Cardiac muscle cell (in vitro differentiated cells and primary cell): ENCODE measurements at places on chromosomes 2 and 18. TPM values are rescaled to one million over a fixed set of nuclear protein-coding genes. Genes with fewer than 3 reads are reported as not detected.

COL6A3 gene
- polyA plus RNA-seq, result 0.24 and 1.3 TPM in 2 replicates

DYNAP gene
- polyA plus RNA-seq, result not detected in 2 replicates

IL1RN gene
- polyA plus RNA-seq, result not detected in 2 replicates

HTR2B gene
- 0.41 TPM in 1 of 2 replicates, not detected in the other for polyA plus RNA-seq

LYPD6 gene
- polyA plus RNA-seq, result 5.8 and 7.4 TPM in 2 replicates

G6PC2 gene
- not detected in 2 replicates for polyA plus RNA-seq

GAD1 gene
- 0.39 TPM in 1 of 2 replicates, not detected in the other for polyA plus RNA-seq

- no peak for DNase-seq
Measured at GRCh38 chr2:228655331-228655730, 473.8 kb upstream of the SPHKAP start.

DNA sequence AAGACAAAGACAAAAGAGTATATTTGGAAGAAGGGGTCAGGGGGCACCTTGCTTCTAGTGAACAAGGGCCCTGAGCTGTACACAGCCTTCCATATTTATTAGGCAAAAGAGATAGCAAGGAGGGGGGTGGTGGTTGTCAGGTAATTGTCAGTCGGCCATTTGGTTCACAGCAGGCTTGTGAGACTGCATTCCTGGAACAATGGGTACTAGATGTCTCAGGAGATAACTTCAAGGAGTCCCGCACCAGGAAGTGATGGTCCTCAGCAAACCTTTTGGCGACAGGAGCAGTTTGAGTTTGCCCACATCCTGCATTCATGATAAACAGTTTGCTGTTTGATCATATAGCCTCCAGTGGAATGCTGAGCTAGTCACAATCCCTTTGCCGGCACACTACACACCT is 376.4 kb upstream of the RAB12 start:
- DNase-seq, result no peak

GRCh38 chr18:55179835-55180234 is 220.6 kb upstream of the CCDC68 start:
- DNase-seq, result peak; percentile 68

- peak; percentile 72 for DNase-seq
Measured at GRCh38 chr2:227106845-227107759, 56.9 kb downstream of the COL4A4 start.

GRCh38 chr2:98747888-98748287 is 17.0 kb upstream of the MGAT4A start:
- no peak for DNase-seq

DNA sequence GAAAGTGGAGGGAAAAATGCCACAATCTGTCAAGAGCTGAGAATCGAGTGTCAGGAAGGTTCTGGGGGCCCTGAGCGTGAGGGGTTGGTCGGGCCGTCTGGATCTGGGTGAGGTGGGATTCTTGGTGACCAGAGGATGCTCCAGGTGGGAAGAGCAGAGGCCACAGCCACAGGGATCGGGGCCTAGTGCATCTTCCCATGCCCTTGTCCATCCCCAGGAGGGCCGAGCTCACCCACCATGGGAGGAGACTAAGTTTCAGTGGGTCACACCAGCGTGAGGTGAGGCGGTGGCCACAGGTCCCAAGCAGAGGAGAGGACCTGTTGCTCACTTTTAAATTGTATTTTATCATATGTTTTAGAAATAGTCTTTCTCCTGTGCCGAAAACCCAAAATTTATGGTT is 70.0 kb downstream of the TMEM18 start:
- no peak for DNase-seq

- no peak for DNase-seq
Measured at GRCh38 chr18:77366067-77366719, 116.5 kb downstream of the GALR1 start.

GRCh38 chr2:233031556-233032500 is 644 bp upstream of the NEU2 start:
- no peak for DNase-seq

DNA sequence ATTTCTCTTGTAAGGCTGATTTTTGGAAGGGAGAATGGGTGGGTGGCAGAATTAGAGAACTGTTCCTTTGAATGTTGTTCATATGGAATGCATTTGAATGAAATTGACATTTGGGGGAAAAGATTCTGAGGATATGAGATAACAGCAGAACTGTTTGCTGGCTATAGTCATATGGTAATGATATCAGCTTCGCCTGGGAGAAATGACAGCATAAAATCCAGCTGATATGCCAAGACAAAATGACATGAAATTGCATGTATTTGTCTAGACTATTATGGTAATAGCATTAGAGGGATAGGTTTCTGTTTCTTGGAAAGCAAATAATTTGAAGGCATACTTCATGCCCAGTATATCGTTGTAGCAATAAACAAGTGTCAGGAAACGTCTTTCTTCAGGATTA is 150.8 kb upstream of the SPATS2L start:
- no peak for DNase-seq

GRCh38 chr2:102103992-102104871 is 38.3 kb upstream of the IL1R1 start:
- peak; percentile 98 for DNase-seq

GRCh38 chr2:132979339-132980093 is 309.5 kb upstream of the LYPD1 start:
- no peak for DNase-seq

- no peak for DNase-seq
Measured at GRCh38 chr18:51559902-51560287, 362.4 kb upstream of the MEX3C start.
